ENCODE measurements at places on chromosomes 12 and 14.

GRCh38 chr12:69570545-69571399, 14.5 kb upstream of the CCT2 start:
- peak; percentile 58 for DNase-seq

- DNase-seq: no peak
Measured at GRCh38 chr14:31070431-31070830, 44.3 kb upstream of the STRN3 start.

DNA sequence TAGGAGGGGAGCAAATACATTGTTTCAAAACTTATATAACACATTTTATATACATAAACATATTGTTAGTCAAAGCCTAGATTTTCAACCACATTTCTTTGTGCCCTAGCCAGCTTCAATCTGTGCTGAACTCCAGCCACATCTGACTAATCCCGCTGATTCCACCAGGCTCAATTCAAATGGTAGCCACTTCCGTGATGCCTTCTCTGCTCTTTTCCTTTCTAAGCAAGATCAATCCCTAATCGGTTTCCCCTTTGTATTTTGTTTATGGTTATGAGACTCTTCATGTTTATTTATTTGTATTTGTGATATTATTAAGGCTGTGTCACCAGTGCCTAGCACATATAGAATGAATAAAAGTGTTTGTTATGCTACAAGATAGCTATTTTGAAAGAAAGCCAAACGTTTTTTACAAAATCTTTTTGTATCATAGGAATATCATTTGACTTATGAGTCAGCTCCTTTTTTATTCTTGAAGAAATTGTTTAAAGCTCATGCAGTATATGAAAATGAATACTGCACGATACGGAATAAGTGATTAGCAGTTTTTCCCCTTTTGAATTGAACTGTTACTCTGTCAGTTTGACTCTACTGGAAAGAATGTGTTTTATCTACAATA, 110.2 kb downstream of the PLEKHA5 start:
- DNase-seq: no peak

DNA sequence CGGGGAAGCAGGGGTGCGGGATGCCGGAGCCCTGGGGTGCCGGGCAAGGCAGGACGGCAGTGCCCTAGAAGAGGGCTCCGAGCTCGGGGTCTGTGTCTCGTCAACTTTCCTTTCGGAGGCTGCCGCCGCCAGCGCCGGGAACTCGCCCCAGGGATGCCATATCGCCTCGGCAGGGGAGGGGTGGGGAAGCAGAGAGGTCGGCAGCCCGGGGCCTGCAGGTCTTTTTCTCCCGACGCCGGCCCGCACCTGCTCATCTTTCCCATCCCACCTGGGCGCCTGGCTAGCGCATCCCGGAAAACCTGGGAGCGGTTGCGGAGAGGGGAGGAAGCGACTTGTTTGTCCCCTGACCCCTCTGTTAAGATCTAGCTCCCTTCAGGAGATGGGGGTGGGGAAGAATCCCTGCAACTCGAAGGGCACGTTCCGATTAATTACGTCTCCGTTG, 547 bp downstream of the CNTN1 start:
- DNase-seq: peak; percentile 33

DNA sequence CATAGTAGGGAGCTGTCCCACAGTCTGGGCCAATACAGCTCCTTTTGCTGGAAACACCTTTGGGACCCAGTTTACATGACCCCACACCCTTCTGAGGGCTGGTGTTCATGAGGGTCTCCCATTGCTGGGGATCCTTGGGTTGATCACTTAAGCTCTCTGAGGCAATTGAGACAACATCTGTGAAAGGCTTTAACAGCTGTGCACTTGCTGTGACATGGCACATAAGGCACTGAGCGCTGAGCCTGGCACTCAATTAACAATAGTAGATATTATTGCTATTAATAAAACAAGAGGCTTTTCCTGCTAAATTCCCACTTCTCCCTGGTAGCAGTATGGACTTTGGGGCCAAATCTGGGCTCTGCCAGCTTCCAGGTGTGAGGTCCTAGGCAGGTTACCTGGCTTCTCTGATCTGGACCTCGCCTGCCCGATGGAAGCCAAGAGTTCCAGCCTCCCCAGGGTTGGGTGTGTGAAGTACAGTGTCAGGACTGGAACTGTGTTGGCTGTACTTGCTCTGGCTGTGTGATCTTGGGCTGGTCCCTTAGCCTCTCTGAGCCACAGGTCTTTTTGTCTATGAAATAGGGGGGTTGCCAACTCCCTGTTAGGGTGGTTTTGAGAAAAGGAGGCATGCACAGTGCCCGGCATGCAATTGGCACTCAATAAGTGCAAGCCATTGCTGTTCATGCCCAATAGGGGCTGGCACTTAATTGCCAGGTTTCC, 3.1 kb downstream of the SH2B3 start:
- no peak for DNase-seq

- no peak for DNase-seq
Measured at GRCh38 chr12:38919191-38919590, 13.8 kb upstream of the CPNE8 start.

DNA sequence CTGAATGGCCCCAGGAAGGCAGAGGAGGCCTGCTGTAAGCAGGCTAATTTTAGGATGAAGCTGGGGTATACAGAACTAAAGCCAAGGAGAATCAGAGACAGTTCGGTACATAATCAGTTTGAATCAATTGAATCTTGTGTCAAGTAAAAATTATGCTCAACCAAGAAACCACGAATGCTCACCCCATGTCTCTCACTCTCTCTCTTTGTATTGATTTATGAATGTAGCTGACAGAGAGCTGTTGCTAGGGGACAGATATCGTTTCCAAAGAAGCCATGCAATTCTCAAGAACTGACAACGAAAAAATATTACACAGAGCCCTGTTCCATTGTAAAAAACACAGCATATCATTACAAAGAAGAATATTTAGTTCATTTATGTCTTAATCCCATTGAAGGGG, 151.1 kb upstream of the PKP2 start:
- DNase-seq: no peak

DNA sequence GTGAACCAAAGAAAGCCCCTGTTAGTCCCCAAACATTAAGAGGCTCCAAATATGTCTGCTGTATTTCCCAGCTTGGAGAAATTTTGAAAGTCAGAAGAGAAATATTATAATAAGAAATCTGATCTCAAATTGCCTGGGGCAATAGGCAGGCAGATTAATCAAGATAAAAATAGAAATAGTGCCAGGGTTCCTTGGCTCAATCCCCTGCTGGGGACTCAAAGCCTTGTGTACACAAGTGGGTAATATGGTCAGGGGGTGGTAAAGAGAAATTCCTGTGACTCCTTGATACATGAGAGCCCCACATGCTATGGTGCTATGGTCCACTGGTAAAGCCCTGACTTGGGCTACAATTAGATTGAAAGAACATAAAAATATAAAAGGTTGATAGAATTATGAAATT, 41.3 kb upstream of the ARID2 start:
- DNase-seq: no peak

All from HEK293T (cell line).